PC-9 (cell line): ENCODE measurements at places on chromosomes 3 and 15. TPM values are rescaled to one million over a fixed set of nuclear protein-coding genes. Genes with fewer than 3 reads are reported as not detected.

GAP43 gene
- not detected in 2 replicates for total RNA-seq

FETUB gene
- not detected in 2 replicates for total RNA-seq

DNA sequence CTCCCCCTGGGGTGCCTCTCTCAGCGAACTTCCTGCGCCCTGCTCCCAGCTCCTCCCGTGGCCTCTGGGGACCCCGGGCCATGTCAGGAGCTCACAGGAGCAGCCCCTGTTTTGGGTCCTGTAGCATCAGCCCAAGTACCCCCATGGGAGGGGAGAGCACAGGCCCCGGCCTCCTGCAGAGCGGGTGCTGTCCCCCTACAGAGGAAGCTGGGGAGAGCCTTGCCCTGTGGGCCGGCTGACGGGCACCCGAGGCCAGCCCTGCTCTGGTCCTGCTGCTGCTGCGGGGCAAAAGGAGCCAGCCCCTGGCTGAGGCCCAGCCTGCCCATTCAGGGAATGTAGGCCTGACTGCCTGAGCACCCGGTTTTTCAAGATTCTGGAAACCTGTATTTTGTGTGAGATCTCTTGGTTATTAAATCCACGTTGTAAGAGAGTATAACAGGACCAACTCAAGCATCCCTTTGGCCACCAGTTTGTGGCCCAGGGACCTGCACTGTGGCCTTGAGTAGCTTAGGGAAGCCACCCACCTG is 12.4 kb downstream of the PLXNA1 start:
- H3K4me3 ChIP-seq: no peak overlapping the region
- no peak for DNase-seq
- peaks cover 14% of the 10 kb centered on the region; the same call in 1 of the 2 replicates for H3K4me1 ChIP-seq
- H3K27me3 ChIP-seq: no peaks in the 10 kb centered on the region

- H3K4me1 ChIP-seq: no peaks in the 10 kb centered on the region
- H3K27ac ChIP-seq: no peak overlapping the region
- H3K4me3 ChIP-seq: no peak overlapping the region
- H3K36me3 ChIP-seq: no peaks in the 10 kb centered on the region
- no peaks in the 10 kb centered on the region for H3K27me3 ChIP-seq
These were observed 688.1 kb downstream of the ZNF385D start for GRCh38 chr3:21062831-21063294.

DNA sequence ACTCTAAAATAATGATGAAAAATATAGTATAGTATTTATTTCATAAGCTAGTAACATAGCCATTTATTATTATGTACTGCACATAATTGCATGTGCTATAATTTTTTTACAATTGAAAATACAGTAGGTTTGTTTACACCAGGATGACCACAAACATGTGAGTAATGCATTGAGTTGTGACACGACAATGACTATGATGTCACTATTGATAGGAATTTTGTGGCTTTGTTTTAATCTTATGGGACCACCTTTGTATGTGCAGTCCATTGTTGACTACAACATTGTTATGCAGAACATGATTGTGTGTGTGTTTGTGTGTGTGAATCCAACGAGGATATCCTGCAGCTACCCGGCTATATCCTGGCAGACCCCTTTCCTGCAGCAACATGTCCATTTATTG is 372.2 kb upstream of the MCTP2 start:
- H3K27me3 ChIP-seq: peaks cover 19% of the 10 kb centered on the region
- H3K36me3 ChIP-seq: no peaks in the 10 kb centered on the region
- no peak for DNase-seq
